ENCODE measurements at places on chromosomes 13 and 19. TPM values are rescaled to one million over a fixed set of nuclear protein-coding genes. Genes with fewer than 3 reads are reported as not detected.

DNA sequence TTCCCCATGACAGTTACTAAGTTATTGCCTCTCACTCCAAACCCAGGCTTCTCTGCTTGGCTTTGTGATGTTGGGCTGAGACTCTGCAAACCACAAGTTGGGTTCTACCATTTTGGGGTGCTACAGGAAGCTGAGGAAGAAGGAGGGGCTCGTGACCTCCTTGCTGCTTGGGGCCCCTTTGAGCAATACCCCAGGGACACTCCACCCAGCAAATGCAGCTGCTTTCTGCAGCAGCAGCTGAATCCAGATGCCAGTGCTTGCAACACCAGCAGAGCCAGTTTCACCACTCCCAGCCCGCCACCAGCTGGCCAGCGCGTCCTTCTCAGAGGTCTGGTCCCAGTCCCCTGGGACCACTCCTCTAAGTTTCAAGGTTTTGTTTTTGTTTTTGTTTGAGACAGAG lies 22.0 kb upstream of the UBAC2 start:
- DNase-seq: no peak

DNA sequence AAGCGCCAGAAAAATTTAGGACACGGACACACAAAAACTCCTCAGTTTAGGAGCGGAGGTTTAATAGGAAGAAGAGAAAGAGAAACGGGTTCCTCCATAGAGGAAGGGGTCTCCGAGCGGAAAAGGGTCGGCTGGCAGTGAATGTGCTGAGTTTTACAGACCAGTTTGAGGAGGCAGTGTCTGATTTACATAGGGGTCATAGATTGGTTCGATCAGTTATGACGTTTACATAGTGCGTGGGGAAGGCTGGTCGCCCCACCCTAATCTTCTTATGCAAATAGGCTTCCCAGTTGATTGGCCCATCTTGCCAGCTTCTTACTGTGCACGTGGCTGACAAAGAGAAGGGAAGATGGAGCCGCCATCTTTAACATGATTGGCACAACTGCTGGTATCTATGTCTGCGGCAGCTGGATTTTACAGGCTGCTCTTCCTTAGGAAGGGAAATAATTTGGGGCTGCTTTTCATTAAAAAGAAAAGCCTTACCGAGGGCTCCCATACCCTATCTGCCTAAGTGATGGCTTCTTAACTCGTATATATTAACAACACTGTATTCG lies 1.2 kb upstream of the ZNF225 start:
- no peak for DNase-seq

DNA sequence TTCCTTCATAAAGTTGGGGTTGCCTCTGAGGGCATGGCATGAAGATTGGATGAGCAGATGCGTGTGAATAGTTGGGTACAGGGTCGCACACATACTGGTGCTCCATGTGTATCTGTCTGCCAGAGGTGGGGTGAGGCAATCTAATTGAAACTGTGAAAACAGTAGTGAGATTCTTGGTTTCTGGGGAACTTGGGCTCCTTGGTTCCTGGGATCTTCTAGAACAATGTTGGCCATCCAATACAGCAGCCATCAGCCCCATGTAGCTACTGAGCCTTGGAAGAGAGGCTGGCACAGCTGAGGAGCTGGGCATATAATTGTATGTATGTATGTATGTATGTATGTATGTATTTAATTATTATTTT lies 616 bp downstream of the FCHO1 start:
- DNase-seq: no peak

- DNase-seq: no peak
Observed at GRCh38 chr19:18090545-18091216, 3.9 kb upstream of the IL12RB1 start.

GRCh38 chr19:19643158-19644053 lies at the start of gene GMIP:
Gene GMIP (minus strand): TSS chr19:19643657. CDS start chr19:19643529, 128 bp downstream.
- peak; percentile 90 for DNase-seq

GRCh38 chr19:56133858-56134653 lies 7.0 kb upstream of the ZNF444 start:
- DNase-seq: no peak

DNA sequence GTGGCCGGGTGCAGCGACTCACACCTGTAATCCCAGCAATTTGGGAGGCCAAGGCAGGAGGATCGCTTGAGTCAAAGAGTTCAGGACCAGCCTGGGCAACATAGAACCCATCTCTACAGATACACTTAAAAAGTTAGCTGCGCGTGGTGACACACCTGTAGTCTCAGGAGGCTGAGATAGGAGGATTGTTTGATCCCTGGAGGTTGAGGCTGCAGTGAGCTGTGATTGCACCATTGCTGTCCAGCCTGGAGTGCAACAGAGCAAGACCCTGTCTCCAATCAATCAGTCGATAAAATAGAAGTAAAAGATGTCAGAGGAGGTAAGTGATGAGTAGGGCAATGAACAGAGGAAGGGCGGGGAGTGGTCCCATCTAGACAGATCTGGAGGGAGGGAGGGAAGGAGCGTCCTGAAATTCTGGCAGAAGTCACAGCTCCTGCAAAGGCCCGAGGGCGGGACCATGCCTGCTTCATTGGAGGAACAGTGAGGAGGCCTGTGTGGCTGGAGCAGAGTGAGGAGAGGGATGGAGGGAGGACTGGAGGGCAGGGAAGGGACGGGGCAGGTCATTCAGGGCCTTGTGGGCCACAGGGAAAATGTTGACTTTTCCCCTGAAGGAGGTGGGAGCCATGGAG lies 9.7 kb downstream of the SMIM24 start:
- no peak for DNase-seq

GRCh38 chr19:4684312-4685095 lies 14.4 kb upstream of the MYDGF start:
- no peak for DNase-seq

GRCh38 chr13:57846600-57847173 lies 215.1 kb downstream of the PCDH17 start:
- DNase-seq: no peak

DNA sequence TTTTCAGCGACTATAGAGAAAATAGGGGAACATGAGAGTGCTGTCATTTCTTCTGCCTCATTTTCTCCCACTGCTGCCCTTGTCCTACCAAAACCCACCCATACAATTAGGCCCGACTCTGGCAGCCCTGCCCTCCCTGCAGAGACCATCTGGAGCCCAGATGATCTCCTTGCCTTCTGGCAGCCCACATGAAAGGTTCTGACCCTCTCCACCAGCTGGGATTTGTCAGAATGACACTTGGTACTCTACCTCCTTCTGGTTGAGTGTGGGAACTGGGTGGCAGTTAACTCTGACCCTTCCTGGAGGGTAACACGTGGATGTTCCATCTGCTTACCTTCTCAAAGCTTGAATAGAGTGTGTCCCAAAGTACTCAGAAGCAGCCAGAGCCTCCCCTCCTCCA lies 21.0 kb upstream of the SIAH3 start:
- no peak for DNase-seq

The BIVM gene
- 28.8 TPM for total RNA-seq

The SLITRK5 gene
- total RNA-seq: not detected

The PSENEN gene
- 51.3 TPM for total RNA-seq

The CCDC106 gene
- 3.8 TPM for total RNA-seq

The GJA3 gene
- 0.23 TPM for total RNA-seq

The MBD3L2 gene
- total RNA-seq: not detected

The KL gene
- 0.08 TPM for total RNA-seq

The FFAR2 gene
- not detected for total RNA-seq

The CASP14 gene
- total RNA-seq: not detected
